ENCODE measurements at places on chromosomes 12 and 14.

GRCh38 chr12:89392391-89392790 lies 40.1 kb upstream of the DUSP6 start:
- no peak for DNase-seq

GRCh38 chr12:110245369-110245772 lies 35.7 kb upstream of the ATP2A2 start:
- DNase-seq = no peak

GRCh38 chr14:49673586-49673985 lies 14.4 kb downstream of the POLE2 start:
- DNase-seq = no peak

GRCh38 chr14:105088812-105089745 lies 23.8 kb upstream of the GPR132 start:
- DNase-seq = no peak

GRCh38 chr12:46387670-46388069 lies 15.1 kb upstream of the SLC38A2 start:
- DNase-seq = no peak

DNA sequence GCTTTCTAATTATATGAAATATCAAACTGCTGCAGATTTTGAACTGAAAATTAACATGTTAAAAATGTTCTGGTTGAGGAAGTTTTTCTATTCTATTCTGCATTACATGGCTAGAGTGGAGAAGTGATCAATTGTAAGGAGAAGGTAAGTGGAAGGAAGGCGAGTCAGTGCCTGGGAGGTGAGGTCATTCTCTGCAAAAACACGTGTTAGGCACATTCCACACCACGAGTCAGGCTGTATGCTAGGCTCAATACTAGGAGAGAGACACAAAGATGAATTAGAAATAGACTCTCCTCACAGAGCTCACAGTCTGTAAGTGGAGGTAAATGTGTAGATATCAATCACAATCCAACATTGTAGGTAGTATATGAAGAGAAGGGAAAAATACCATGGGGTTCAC lies 194.1 kb downstream of the NOVA1 start:
- no peak for DNase-seq

- no peak for DNase-seq
Measured at GRCh38 chr12:106046301-106046846, 92.4 kb downstream of the NUAK1 start.

GRCh38 chr12:63875703-63876102 lies 31.2 kb downstream of the SRGAP1 start:
- no peak for DNase-seq

DNA sequence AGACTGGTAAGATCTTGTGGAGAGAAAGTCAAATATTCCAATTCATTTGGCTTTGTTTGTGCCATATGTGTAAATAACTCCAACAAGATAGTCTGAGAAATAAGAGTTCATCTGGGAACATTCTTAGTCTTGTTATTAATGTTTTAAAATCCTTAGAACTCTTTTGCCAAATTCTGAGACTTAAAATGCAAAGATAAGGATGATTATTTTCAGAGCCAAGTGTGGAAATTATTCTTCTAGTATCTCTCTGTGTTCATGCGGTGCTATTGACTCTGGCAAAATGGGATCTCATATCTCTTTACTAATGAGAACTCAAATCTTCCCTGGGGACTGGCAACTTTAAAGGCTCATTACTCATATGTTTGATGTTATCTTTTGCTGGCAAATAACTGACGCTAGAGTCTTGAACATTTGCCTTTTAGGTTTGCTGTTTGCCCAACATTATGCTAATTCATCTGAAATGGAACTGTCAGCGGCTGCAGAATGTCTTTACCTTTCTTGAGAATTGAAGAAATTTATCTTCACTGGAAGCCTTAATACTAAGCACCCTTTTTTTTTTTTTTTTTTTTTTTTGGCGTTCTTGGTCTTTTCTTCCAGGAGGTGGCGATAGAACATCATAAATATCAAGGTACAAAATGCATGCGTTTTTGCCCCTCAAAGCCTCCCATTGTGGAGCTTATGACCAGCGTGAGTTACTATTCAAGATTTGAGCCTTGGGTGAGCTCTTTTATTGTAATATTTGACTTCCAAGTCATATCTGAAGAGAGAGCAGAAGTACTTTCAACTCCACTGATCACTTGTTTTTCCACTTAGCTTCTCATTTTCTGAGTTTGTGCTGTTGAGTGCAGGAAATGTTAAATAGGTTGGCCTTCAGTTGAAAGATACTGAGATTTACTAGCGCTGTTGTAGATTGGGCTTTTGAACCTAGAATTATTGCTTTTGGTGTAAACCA lies 86.5 kb downstream of the CAND1 start:
- DNase-seq = peak; percentile 1

- DNase-seq = no peak
Measured at GRCh38 chr12:87171356-87171755, 857.8 kb downstream of the C12orf50 start.

- DNase-seq = no peak
Measured at GRCh38 chr12:79299447-79300198, 391.1 kb downstream of the PAWR start.

DNA sequence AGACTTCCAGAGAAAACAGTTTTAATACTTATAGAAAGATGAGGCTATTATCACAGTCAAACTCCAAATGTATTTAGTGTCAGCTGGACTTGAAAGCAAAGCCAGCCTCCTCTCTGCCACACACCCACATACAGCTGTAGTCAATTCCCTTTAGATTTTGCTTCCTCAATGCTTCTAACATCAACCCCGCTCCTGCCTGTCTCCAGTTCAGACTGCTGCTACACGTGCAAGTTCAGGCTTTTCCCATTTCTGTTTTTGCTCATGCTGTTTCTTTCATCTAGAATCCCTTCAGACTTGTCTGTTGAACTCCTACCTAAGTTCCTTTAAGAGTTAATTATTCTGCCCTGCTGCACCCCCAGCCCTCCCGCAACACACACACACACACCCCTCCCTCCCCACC lies 380.0 kb downstream of the KCNH5 start:
- no peak for DNase-seq

DNA sequence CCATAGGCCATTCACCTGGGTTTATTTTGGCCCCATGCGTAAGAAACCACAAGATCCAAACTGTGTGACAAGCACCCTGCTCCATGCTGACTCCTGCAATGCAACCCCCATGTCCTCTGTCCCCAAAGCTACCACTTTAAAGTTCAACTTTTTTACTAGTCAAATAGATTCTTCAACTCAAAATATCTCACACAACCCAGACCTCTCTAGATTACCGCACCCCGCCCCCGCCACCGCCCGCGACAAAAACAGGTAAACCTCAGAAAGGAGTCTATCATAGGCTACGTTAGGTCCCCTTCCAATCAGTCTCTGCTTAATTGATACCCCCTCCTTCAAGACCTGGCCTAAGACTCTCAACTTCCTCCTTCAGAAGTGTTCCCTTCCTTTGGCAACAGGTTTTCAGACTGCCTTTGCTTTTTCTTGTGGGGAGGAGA lies 2.2 kb downstream of the ZFP36L1 start:
- DNase-seq = no peak

DNA sequence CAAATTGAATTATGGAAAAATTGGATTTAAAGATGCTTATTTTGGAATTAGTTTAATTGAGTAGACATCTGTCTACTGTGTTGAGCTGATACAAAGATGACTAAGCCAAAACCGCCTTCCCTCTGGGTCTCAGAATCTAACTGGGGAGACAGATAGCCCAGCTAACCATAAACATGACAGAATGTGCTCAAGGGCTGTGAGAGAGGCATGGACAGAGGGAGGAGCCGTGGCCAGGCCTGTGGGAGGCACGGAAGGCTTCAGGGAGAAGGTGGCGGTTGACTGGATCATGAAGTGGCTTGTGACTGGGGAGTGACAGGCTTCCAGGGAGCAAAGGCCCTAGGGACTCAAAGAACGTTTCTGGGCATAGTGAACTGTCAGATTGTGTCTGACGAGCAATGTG lies 74.6 kb downstream of the DACT1 start:
- DNase-seq = no peak

DNA sequence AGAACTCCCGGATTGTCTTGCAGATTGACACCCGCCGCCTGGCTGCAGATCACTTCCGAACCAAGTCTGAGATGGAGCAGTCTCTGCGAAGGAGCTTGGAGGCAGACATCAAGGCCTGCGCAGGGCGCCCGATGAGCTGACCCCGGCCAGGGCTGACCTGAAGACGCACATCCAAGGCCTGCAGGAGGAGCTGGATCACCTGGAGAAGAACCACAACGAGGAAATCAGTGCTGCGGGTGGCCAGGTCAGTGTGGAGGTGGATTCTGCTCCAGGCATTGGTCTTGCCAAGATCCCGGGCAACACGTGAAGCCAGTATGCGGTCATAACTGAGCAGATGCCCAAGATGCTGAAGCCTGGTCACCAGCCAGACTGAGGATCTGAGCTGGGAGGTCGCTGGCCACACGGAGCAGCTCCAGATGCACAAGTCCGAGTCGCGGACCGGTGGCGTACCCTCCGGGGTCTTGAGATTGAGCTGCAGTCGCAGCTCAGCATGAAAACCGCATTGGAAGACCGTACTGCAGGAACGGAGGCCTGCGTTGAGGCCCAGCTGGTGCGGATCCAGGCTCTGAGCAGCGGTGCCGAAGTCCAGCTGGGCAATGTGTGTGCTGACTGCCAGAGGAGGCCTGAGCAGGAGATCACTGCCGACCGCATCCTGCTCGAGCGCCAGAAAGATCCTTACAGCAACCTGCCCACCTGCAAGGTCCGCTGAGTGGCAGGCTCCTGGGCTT lies 12.4 kb upstream of the A2M start:
- DNase-seq = no peak

DNA sequence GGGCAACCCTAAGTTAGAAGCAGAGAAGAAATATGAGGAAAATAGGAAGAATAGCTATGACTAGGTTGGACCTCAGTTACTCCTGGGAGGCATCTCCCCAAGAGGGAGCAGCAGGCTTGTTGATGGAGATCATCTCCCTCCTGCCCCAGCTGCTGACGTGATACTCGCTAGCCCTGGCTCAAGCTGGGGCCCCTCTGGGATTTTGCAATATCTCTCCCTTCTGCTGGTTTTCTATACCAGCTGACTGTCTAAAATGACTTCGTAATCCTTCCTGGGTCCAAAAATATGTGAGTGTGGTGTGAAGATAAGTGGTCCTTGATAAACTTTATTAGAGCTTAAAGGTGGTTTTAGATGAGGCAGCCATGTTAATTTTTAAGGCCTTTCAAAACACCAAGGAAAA lies 4.5 kb upstream of the HECTD4 start:
- no peak for DNase-seq

DNA sequence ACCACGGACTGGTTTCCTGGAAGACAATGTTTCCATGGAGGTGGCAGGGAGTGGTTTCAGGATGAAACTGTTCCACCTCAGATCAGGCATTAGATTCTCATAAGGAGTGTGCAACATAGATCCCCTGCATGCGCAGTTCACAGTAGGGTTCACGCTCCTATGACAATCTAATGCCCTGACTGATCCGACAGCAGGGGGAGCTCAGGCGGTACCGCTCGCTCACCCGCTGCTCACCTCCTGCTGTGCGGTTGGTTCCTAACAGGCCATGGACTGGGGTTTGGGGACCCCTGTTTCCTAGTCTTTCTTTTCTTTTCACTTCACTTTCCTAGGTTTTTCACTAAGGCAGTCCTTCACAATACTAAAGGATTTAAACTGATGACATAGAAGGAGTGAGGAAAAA lies 39.6 kb downstream of the GUCY2C start:
- no peak for DNase-seq

DNA sequence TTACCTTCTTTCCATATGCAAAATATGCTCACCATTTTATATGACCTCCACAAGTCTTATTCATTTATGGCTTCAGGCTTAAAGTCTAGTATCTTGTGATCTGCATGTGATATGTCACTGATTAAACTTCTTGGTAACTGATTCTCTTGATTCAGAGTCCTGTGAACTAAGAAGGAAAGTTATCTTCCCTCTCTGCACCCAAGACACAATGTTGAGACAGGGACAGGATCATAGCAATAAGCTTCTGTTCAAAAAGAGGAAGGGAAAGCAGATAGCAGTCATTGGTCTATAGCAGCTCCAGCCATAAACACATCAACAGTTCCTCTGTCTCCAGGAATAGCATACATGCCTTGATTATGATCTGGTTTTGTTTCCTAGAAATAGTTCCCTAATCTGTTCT lies 103.1 kb downstream of the UNC79 start:
- no peak for DNase-seq

- no peak for DNase-seq
Measured at GRCh38 chr12:72018036-72018435, 79.4 kb downstream of the TPH2 start.

GRCh38 chr14:92493492-92493891 lies 20.1 kb upstream of the RIN3 start:
- DNase-seq = no peak

GRCh38 chr14:41072776-41073175 lies 533.9 kb upstream of the LRFN5 start:
- no peak for DNase-seq

- DNase-seq = no peak
Measured at GRCh38 chr12:95694136-95694535, 96.4 kb downstream of the NTN4 start.

DNA sequence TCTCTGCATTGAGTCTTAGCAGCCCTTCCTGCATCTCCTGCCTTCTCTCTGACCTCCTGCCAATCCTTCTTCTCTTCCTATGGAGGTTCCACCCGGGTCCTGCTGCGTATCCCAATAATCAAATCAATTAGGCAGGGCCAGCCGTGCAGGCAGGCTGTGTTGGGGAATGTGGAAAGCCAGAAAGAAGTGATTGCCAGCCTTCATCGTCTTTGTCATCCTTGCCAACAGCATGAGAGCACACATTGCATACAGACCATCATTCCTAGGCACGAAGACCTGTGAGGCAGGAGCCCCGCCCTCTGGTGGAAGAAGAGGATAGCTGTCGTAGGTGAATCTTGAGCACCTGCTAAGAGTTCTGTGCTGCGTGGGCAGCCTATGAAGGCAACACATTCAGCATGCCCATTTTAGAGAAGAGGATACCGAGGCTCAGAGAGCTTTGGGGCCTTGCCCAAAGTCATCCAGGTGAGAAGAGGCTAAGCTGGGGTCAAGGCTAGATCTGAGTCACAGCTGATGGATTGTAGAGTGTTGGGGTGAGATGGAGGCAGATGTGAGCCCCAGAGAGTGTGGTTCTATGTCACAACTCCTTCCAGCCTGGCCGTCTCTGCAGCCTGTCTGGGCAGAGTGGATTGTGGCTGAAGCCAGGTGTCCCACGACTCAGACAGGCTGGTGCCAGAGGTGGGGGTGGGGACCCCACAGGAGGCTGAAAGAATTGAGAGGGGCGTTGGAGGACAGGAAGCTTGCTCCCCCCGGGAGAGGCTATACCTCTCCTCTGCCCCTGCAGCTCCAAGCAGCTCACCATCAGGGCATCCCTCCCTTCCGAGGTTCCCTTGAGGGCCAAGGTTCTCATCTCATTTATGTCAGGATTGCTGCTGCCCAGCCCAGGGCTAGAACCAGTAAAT lies 12.7 kb downstream of the C14orf132 start:
- DNase-seq = no peak

- DNase-seq = no peak
Measured at GRCh38 chr14:104191409-104191997, 53.1 kb downstream of the KIF26A start.

- no peak for DNase-seq
Measured at GRCh38 chr12:110266980-110267620, 13.9 kb upstream of the ATP2A2 start.

DNA sequence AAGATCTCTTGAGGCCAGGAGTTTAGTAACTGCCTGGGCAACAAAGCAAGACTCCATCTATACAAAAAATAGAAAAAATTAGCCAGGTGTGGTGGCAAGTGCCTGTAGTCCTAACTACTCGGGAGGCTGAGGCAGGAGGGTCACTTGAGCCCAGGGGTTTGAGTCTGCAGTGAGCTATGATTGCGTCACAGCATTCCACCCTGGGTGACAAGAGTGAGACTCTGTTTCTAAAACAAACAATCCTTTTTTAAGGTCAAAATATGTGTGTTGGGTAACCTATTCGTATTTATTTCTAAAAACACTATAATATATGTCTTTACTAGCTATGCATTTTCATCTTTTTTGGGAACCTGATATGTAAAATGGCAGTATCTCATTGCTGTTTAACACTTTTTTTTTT lies 7.4 kb downstream of the FBXO21 start:
- no peak for DNase-seq
